ENCODE measurements at places on chromosomes 16 and 17.

- no peak for DNase-seq
Observed at GRCh38 chr17:29179232-29180033, 765 bp downstream of the MYO18A start.

DNA sequence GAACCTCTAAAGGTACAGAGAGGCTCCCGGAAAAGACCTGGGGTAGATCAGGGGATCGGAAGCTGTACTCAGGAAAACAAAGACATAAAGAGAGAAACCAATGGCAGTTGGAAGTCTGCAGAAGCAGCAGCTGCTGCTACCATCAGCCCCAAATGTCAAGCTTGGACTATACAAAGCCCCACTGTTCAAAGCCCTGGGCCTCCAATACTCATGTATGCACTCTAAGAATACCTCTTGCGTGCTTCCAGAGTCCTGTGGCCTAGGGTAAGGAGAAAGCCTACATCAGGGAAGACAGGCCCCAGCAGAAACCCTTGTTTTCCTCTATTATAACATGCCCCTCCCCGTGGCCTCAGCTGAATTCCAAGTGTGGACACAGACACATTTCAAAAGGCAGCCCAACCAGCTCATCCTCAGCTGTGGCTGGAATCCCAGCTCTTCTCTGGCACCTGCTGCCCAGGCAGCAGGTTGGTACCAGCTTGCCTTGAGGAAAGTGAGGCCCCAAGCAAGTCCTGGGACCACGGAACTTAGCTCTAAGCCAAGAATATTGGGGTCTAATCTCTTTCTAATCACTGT, 19.3 kb upstream of the MTMR4 start:
- no peak for DNase-seq

DNA sequence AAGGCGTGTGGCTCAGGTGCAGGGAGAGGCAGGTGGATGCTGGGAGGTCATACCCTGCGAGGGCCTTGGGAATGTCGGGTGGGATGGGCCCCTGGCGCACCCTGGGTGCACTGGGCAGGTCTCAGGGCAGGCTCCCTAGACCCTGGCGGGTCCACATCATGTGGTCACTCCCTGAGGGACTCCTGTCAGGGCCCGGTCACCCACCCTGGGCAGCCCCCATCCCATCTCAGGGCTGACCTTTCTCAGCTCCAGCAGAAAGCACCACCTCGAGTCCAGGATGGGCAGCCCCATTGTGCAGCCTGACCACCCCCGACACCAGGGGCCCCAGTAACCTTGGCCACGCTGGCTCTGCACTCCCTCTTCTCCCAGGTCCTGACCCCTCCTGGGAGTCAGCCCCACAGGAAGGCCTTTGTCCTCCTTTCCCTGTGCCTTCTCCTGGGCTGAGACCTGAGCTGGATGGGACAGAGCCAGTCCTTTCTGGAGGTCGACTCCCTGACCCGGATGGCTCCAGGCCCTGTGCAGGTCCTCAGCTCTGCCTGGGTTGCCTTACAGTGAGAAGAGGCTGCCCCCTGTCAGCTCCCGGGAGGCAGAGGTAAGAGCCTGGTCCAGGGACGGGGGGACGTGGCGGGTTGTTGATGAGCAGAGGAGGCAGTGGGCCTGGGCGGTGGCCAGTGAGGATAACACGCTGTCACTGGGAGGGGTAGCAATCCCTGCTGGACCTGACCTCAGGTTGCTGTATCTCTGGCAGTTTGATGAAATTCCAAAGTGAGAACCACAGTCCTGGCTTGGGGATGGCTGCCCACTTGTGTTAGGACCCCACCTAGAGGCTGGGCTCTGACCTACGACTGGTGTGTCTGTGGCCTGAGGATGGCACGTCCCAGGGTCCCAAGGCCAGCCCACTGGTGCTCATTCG, 77.9 kb downstream of the GOSR1 start:
- no peak for DNase-seq

DNA sequence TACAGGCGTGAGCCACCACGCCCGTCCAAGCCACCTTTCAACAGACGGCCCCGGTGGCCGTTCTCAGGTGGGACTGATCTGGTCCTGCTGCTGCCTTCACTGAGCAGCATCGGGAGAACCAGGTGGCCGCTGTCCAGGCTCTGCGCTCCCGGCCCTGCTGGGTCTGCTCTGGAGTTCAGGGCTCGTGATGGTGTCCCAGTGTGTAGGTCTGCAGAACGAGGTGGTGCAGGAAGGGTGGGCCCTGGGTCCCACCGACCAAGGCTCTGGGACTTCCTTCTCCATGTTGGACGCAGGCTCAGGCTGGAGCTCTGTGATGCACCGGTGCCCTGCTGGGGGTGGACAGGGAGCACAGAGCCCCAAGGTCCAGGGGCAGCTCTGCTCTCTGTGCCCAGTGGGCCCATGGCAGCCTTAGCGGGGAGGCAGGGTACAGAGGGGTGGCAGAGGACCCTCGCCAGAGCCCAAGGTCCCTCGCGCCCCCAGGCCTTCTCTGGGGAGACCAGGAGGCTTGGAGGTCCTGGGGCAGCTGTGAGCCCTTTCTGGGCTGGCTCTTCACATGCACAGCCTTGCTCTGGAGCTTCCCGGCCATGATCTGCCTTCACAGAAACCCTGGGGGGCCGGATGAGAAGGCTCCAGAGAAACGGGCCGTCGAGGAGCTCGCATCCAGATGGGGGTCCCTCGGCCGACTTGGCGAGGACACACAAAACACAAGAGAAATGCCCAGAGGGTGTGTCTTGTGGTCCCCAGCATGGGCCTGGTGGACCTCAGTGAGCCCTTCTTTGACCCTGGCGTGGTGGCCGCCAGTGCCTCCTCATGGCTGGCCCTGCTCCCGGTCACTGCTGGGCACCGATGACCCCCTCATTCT, 26.9 kb upstream of the BAHCC1 start:
- DNase-seq, result no peak

DNA sequence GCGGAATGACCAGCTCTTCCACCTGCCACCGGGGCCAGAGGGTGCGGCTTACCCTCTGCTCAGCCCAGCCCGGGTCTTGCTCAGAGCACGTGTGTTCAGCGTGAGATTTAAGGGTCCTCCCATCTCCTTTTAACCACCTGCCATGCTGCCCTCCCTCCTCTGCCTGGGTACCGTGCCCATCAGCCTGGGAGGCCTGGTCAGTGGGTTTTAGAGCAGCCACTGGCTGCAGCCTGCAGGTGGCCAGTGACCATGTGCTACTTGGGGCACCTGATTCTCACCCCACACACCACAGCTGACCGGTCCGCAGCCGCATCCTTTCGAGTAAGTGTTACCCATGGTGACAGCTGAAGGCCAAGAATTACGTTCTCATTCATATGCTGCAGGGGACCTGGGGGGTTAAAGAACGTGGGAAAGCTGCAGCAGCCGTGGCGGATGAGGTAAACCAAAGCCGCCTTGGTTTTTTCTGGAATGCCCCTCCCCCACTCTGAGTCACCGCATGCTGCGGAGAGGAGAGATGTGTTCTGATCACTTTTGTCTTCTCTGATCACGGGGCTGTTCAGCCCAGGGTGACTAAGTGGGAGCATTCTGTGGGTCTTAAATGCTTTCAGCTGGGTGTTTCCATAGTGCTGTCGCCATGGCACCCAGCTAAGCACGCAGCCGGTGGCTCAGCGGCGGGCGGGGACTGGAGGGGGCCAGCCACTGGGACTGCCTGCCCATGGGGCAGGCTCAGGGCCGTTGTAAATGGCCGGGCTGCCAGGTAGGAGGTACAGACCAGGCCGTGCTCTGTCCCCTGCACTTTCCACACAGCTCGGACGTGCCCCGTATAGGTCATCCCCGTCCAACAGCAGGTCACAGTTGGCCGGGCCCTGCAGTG, 59.8 kb downstream of the BAIAP2 start:
- DNase-seq, result peak; percentile 5

DNA sequence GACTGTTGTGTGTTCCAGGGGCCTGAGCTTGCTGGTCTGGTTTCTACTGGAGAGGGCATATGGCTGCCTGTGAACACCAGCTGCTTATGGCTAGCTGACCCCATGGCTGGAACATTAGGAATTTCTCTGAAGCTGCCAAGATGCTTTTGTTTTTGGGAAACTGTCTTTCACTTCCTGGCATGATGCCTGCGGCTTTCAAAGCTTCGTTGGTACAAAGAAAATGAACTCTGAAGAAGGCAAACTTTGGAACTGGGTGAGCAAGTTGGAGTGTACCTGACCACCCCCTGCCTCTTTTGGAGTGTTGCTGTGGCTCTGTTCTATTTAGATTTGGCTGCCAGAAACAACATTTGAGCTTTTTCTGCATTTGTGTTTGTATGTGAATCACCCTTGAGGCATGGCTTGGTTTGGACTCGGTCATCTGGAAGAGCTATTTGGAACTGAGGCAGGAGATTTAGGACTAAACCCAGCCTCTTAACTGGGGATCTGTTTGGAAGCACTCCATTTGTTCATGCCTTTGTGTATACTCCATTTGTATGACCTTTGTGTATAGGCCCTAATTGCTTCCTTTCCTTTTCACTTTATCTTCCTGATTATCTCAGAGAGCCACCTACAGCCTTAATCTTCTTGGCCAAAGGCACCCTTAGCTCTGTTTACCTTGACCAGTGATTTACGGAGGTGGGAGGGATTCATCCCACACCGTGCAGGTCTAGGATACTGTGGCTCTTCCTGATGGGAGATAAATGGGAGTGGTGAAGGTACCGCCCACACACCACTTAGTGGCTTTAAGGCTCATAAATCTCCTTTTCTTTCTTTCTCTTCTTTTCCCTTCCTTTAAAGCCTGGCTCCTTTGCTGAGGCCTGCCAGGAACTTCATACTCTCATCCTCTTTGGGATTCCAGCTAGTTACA, 7.3 kb upstream of the CPHXL start:
- DNase-seq, result no peak

GRCh38 chr16:55338646-55339045, 14.6 kb downstream of the IRX6 start:
- no peak for DNase-seq

- DNase-seq, result no peak
Observed at GRCh38 chr17:1606352-1606985, 22.2 kb downstream of the SLC43A2 start.

DNA sequence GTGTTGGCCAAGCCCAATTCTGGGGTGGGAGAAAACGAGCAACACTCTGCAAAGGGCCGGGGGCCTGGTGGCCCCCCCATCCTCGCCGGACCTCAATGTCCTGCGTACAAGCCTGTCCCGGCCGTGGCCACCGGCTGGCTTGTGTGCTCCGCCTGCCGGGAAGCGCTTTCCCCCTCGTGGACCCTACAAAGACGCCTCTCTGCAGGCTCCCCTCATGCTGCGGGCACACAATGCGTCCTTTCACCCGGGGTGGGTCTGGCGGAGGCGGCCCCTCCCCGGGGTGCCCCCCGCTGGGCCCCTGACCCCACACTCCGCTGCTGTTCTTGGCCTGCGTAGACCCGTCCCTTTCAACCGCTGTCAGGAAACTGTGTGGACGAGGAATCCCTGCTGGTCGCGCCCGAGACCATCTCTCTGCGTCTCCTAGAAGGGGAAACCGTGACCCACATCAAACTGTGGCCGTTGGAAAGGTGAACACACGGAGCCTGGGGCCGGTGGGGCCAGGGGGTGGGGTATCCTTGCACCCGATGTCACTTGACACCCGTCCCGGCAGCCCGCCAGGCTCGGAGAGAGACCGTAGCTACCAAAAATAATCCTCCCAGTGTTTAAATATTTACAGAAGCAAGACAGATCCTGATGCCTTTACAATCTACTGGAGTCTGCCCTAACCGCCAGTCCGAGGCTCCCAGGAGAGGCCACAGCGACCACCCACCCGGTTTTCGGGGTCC, 43.6 kb downstream of the TBC1D16 start:
- no peak for DNase-seq

DNA sequence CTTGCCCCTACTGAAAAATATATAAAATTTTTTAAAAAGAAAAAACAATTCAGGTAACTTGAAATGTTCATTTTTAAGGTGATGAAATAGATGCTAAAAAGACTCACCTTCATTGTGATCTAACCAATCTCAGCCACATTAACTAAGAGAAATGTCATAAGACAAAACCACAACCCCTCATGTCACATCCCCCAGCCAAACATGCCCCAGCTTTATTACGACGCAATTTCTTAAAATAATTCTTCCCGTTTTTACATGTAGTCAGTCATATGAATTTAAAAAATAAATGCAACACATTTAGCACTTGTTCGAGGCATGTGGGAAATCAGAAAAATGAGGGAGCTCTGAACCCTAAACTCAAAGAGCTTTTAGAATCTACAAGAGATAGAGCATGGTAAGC, 9.5 kb downstream of the AMFR start:
- no peak for DNase-seq

DNA sequence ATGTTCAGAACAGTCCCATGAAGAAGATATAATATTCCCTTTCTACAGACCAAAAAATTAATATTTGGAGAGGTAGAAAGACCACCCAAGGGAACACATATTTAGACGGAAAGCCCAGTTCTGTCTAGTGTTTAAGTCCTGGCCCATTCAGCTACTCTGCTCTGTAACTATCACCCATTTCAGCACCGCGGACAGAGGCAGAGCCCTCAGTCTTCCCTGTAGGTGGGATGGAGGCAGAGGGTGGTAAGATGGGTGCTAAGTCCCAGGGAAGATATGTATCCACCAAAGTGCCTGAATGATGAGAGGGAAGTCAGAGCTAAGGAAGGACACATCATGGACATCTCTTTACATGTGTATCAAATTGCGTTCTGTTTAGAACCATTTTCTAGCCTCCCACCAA, 27.8 kb upstream of the C16orf78 start:
- no peak for DNase-seq

GRCh38 chr17:11638700-11639265, 40.5 kb downstream of the DNAH9 start:
- DNase-seq, result no peak

GRCh38 chr17:266701-267667, 85.5 kb upstream of the DOC2B start:
- no peak for DNase-seq

DNA sequence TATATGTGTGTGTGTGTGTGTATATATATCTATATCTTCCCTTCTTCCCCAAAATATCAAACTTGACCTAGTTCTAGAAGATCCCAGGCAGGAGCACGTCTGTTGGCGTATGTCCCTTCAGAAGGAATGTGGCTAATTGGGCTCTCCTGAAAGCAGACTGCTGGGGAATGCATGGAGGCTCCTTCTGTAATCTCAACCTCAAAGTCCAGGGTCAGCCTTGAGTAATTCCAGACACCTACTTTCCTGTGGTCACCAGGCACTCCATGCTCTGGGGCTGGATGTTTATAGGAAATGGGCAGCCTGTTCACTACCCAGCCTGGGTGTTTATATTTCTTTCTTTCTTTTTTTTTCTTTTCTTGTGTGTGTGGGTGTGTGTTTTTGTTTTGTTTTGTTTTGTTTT, 13.4 kb downstream of the BCO1 start:
- no peak for DNase-seq

- DNase-seq, result no peak
Observed at GRCh38 chr16:12386192-12386591, 409.7 kb downstream of the SNX29 start.
